HFF-Myc (cell line): ENCODE measurements at places on chromosomes 16 and 17.

- no peak for DNase-seq
Observed at GRCh38 chr16:11586378-11586855, 302 bp downstream of the LITAF start.

DNA sequence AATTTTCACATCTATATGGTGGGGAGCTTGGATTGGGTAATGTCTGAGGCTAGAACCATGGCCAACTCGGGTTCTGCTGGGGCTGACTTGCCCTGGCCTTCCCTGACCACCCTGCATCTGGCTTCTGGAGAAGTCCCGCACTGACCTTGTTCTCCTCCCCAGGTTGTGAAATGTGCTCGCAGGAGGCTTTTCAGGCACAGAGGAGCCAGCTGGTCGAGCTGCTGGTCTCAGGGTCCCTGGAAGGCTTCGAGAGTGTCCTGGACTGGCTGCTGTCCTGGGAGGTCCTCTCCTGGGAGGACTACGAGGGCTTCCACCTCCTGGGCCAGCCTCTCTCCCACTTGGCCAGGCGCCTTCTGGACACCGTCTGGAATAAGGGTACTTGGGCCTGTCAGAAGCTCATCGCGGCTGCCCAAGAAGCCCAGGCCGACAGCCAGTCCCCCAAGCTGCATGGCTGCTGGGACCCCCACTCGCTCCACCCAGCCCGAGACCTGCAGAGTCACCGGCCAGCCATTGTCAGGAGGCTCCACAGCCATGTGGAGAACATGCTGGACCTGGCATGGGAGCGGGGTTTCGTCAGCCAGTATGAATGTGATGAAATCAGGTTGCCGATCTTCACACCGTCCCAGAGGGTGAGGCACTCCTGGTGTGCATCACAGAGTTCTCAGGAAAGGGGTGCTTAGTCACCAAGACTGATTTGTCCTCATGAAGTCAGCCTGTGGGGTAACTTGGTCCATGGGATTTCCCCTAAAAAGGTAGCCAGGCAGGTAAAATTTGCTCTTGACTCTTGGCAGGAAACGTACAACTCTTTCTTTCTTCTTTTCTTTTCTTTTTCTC is 6.1 kb downstream of the NOD2 start:
- no peak for DNase-seq

DNA sequence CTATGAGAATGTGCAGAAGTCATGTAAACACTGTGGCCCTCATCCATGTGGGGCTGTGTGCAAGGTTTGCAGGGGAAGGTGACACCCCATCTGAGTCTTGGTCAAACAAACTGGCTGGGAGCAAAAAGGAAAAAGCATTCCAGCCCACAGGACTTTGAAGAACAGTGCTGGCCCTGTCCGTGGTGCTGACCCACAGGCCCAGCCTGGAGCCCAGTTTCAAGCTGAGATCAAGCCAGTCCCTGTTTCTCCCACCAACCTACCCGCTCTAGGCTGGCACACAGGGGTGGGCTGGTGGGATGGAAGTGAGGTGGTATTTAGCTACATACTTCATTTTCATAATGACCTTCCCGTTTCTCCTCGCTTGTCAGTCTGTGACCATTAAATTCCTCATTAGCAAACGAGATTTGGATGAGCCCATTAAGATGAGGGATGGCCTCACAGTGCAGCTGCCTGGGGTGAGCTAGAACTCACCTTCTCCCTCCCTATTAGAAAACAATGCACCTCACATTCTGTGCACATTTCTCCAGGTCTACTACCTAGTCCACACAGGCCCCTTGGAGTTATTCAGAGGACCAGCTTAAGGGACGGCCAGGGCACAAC is 12.6 kb upstream of the RPL38 start:
- no peak for DNase-seq

- DNase-seq: no peak
Observed at GRCh38 chr17:828761-829160, 46.6 kb downstream of the MRM3 start.

- DNase-seq: no peak
Observed at GRCh38 chr16:7086822-7087616, 245.6 kb upstream of the RBFOX1 start.

DNA sequence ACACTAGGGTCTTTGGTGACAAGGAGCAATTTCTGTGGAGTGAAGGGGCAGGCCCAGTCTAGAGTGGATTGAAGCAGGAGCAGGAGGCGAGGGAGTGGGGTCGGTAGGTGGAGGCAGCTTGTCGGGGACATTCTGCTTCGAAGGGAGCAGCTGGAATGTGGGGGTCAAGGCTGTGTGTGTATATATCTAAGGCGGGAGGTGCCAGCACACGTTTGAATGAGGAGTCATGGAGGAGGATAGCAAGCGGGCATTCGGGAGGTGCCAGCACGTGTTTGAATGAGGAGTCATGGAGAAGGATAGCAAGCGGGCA is 17.7 kb downstream of the NT5M start:
- no peak for DNase-seq

DNA sequence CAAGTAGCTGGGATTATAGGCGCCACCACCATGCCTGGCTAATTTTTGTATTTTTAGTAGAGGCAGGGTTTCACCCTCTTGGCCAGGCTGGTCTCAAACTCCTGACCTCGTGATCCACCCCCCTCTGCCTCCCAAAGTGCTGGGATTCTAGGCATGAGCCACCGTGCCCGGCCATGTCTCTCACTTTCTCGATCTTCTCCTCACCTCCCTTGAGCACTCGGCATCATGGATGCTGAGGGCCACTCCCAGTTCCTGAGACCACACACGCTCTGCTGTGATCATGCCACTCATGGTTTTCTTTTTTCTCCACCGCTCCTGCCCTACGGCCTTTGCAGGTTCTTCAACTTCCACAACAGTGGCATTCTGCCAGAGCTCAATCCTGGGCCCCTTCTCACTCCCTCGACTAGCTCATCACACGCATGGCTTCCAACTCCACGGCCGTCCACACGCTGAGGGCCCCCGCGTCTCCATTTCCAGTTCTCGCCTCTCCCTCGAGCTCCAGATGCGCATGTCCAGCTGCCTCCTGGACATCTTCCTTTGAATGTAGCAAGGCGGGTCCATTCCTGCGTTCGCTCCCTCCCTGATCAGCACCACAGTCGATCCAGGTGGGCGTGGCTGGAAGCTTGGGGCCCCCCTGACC is 5.5 kb upstream of the NCBP3 start:
- DNase-seq: no peak

DNA sequence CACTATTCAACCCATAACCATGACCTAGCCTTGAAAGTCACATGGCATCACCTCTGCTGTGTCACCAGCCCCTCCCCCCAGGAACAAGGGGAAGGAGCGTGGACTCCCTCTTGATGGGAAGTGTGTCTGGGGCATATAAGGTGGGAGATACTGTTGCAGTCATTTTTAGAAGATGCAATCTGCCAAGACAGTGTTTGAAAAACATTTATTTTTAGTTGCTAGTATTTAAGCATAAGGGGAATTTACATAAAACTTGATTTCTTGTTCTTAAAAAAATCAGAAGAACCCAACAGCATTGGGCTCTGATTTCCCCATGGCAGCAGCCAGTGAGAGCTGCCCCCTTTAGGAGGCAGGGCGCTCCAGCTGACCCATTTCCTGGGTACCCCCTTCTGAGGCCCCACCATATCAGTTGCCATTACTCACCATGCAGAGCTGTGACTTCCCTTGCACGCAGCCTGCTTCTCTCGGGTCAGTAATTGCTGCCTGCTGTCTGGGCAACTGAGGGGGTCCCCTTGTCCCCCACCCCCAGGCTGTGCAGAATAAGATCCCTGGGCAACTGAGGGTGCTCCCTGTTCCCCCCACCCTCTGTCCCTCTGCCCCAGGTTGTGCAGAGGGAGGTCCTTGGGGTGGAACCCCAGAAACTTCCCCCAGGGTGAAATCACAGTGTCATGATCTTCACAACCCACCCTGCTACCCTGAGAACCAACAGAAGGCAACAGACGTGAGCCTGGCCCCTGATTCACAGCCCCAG is 11.8 kb upstream of the CDC42EP4 start:
- DNase-seq: no peak

DNA sequence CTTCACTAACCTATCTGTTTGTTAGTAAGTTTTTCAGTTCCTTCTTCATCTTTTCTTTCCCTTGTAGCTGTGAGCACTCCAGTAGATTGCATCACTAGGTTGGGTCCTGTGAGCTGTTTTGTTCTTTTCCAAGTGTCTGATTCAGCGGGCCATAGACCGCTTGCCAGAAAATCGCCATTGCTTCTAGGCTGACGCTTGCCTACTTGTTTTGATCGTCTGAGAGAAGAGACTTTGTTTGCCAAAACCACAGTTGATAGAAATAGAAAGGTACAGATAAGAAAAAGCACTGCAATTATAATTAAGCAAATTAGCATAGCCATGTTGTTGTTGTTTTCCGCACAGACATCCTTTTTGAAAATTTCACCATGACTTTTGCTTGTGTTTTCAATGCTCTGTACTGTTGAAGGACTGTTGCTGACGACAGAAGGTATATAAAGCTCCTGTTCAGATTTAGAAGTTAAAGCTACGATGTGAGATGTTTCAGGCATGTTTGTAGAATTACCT is 3.1 kb downstream of the EVI2A start:
- DNase-seq: no peak

- no peak for DNase-seq
Observed at GRCh38 chr16:18932243-18932987, 6.2 kb upstream of the SMG1 start.

DNA sequence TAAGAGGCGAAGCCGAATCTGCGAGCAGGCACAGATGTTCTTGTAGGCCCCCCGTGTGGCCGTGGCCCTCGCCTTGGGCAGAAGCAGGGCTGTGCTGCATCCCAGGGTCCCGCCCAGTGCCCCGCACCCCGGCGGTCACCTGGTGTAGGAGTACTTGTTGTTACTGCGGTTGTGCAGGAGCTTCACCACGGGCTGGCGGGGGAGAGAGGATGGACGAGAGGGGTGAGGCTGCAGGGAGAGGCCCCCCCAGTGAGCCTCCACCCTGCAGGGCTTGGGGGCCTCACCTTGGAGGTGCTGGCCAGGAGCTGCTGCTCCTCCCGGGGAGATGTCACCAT is 11.4 kb downstream of the ASPHD1 start:
- no peak for DNase-seq

DNA sequence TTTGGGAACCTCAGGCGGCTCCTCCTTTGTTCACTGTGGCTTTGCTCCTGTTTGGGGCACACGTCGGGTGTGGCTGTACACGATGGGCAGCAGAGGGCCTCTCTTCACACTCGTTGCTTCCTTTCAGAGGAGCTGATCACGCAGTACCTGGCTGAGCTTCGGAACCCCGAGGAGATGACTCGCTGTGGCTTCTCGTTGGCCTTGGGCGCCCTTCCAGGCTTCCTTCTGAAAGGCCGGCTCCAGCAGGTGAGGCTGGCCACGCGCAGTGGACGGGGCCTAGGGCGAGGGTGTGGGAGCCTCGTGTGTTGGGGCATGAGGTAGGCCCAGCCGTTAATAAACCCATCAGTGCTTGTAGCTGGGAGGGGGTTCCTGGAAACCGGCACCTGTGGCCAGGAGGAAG is 85.0 kb upstream of the ZNF750 start:
- DNase-seq: no peak

DNA sequence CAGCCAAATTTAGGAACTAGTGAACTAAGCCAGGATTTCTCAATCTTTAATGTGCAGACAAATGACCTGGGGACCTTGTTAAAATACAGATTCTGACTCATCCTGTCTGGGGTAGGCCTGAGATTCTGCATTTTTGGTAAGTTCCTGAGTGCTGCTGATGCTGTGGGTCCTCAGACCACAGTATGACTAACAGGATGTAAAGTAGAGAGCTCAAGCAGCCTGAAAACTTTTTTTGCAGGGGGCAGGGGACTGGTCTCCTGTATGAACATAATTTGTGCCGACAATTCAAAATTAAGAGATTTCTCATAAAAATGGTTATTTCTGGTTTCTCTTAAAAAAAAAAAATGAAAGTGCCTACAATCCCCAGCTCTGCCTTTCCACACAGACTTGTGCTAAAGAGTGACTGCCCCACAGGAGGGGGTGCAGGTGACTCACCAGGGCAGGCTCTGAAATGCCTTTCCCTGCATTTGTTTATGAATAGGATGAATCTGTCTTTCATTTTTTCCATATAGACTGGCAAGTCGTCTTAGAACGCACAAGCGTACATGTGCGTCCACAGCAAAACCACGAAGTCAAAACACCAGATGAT is 271.5 kb downstream of the PHKB start:
- DNase-seq: peak; percentile 72

DNA sequence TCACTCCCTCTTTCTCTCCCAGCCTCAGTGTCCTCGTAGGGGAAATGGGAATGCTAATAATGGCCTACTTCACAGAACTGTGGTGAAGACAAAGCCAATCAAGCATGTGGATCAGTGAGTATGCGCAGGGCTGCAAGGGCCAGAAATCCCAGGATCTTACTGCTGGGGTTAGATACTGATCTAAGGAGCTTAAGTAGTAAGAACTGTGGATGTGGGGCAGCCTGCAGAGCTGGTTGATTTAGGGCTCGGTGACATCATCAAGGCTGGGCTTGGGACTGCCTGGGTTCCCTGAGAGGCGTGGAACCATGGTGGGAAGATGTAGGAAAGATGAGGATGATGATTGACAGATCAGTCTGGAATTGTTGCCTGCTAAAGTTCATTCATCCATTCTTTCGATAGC is 25.6 kb downstream of the GOSR2 start:
- no peak for DNase-seq

DNA sequence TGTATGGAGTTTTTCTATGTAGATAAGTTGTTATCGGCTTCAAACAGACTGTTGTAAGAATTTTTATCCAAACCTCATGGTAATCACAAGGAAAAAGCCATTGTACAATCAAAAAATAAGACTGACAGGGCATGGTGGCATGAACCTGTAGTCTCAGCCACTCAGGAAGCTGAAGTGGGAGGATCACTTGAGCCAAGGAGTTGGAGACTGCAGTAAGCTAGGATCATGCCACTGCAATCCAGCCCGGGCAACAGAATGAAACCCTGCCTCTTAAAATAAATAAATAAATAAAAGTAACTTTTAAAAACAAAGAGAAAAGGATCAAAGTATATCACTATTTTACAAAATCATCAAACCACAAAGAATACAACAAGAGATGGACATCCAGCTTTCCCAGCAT is 14.4 kb downstream of the OR1A1 start:
- no peak for DNase-seq

- DNase-seq: no peak
Observed at GRCh38 chr16:65106757-65107156, 15.1 kb downstream of the CDH11 start.

DNA sequence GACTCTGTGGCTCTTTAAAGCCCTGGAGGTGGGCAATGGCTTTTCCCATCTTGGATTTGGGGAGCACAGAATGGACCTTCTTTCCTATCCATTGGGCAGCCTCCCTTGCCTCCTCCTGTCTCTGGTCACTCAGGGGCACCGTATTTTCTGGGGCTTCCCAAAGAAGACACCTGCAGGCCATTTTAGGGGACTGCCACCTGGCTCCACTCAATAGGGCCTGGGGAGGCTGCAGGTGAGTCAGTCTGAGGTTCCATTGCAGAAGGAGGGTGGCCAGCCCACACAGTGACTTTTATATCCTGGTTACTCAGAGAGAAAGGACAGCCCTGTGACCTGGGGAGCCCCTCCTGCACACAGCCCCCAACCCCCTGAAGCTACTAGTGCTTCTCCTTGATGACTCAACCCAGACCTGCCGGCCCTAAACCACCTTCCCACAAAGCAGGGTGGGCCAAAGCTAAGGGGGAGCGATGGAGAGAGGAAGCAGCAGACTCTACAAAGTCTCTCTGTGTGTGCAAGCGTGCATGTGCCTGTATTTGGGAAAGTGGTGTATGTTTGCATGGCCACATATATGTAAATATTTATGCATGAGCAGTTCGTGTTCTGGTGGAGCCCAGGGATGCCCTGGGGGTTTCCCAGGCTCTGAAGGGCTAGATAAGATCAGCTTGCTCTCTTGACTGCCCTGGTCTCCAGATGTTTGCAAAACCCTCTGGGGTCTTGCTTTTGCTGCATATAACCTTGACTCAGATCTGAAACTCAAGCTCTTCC is 5.0 kb downstream of the CX3CL1 start:
- DNase-seq: no peak

- no peak for DNase-seq
Observed at GRCh38 chr16:8849411-8850011, 19.3 kb downstream of the CARHSP1 start.
